HT1080 (cell line): ENCODE measurements at places on chromosomes 1 and 21. TPM values are rescaled to one million over a fixed set of nuclear protein-coding genes. Genes with fewer than 3 reads are reported as not detected.

Gene SH2D1B
- total RNA-seq, result 0.10 and 0.40 TPM in 2 replicates

Gene OR10Z1
- not detected in 2 replicates for total RNA-seq

Gene C8B
- not detected in 2 replicates for total RNA-seq

Gene ZNF436
- total RNA-seq, result 4.4 and 6.1 TPM in 2 replicates

Gene PYCR2
- 64.1 and 65.9 TPM in 2 replicates for total RNA-seq

Gene RGL1
- total RNA-seq, result 3.9 and 4.2 TPM in 2 replicates

Gene CCDC185
- not detected in 2 replicates for total RNA-seq

Gene TCP10L
- total RNA-seq, result 0.16 and 0.40 TPM in 2 replicates

Gene SHE
- not detected in 2 replicates for total RNA-seq

Gene SETSIP
- total RNA-seq, result 0.26 and 0.27 TPM in 2 replicates

Gene ANKRD34A
- total RNA-seq, result 0.94 and 1.1 TPM in 2 replicates

Gene UBE2U
- not detected in 2 replicates for total RNA-seq

Gene BCAR3
- total RNA-seq, result 156 and 163 TPM in 2 replicates

Gene LCK
- 0.16 TPM in 1 of 2 replicates, not detected in the other for total RNA-seq

Gene SLAMF1
- 0.03 TPM in 1 of 2 replicates, not detected in the other for total RNA-seq

Gene HAPLN2
- not detected in 2 replicates for total RNA-seq

Gene DNALI1
- total RNA-seq, result not detected in 2 replicates

Gene CCSAP
- total RNA-seq, result 4.8 and 5.4 TPM in 2 replicates

Gene IL6R
- 13.8 and 25.4 TPM in 2 replicates for total RNA-seq

Gene NEXN
- total RNA-seq, result 2.6 and 4.2 TPM in 2 replicates

Gene LIPI
- total RNA-seq, result not detected in 2 replicates

Gene SYTL1
- total RNA-seq, result 4.1 and 4.7 TPM in 2 replicates

Gene EFHD2
- total RNA-seq, result 134 and 169 TPM in 2 replicates

Gene PDE4B
- total RNA-seq, result 5.4 and 7.6 TPM in 2 replicates

Gene ANKRD65
- total RNA-seq, result not detected in 2 replicates

Gene LAX1
- 0.20 TPM in 1 of 2 replicates, not detected in the other for total RNA-seq

Gene RRP15
- 9.6 and 15.8 TPM in 2 replicates for total RNA-seq

Gene VHLL
- total RNA-seq, result not detected in 2 replicates

Gene HUNK
- total RNA-seq, result not detected in 2 replicates

Gene ETNK2
- total RNA-seq, result 8.3 and 9.7 TPM in 2 replicates

Gene CFAP126
- not detected in 2 replicates for total RNA-seq

Gene ZNF684
- 5.5 and 5.8 TPM in 2 replicates for total RNA-seq

Gene PTPN14
- 47.5 and 63.0 TPM in 2 replicates for total RNA-seq

Gene MFSD2A
- total RNA-seq, result 0.19 and 0.37 TPM in 2 replicates

Gene LORICRIN
- total RNA-seq, result not detected in 2 replicates

Gene RGS13
- not detected in 2 replicates for total RNA-seq

Gene SPRR1B
- total RNA-seq, result not detected in 2 replicates

Gene TRIM67
- not detected in 2 replicates for total RNA-seq

Gene PNRC2
- 65.5 and 326 TPM in 2 replicates for total RNA-seq

Gene PAQR6
- 0.40 and 0.47 TPM in 2 replicates for total RNA-seq

Gene TENT5C
- total RNA-seq, result 0.77 and 1.7 TPM in 2 replicates

Gene ZNF593OS
- total RNA-seq, result not detected in 2 replicates

Gene WDTC1
- 6.3 and 9.1 TPM in 2 replicates for total RNA-seq

Gene GBP7
- not detected in 2 replicates for total RNA-seq

Gene GBP5
- total RNA-seq, result 0.13 and 0.18 TPM in 2 replicates

Gene TACSTD2
- total RNA-seq, result not detected in 2 replicates

Gene LCE1B
- total RNA-seq, result not detected in 2 replicates

Gene WNT2B
- 0.02 TPM in 1 of 2 replicates, not detected in the other for total RNA-seq

Gene RCSD1
- total RNA-seq, result not detected in 2 replicates

Gene GFI1
- 2.2 and 3.7 TPM in 2 replicates for total RNA-seq

Gene PTGFR
- 2.7 and 3.1 TPM in 2 replicates for total RNA-seq

Gene CELA2B
- total RNA-seq, result not detected in 2 replicates
